ENCODE measurements at places on chromosomes 3 and 15.

GRCh38 chr3:53158765-53159155 lies 2.2 kb upstream of the PRKCD start:
- no peak for DNase-seq

- DNase-seq = no peak
These were observed 219.8 kb upstream of the TOPAZ1 start for GRCh38 chr3:44021651-44022594.

DNA sequence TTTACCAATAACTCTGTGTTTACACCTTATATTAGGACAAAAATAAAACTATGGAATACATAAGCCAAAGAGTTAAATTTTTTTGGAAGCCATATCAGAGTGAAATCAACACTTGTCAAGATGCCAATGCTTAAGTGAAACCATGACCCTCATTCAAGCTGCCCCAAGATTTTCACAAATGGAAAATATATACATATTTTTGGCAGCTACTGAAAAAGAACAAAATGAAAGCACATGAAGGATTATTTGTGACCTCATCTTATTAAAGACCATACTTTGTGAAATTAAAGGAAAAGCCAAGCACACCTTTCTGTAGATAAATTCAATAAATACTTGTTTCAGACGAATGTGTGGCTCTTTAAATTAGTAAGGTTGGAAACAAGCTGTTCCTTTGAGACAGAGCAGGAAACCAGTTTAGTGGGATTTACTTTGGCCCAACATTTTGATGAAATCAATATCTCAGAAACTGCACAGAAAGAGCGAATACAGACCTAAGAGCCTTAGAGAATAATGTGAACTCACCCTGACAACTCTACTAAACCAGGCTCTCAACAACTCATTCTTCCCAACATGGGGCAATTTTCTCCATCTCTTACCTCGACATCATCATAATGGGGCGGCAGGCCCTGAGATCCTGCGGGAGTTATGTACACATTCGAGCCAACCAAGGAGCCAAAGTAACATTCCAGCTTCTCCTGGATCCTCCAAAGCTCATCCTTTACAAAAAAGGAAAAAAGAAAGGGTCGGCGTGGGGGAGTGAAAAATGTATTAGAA lies 11.1 kb downstream of the RIOX2 start:
- no peak for DNase-seq

DNA sequence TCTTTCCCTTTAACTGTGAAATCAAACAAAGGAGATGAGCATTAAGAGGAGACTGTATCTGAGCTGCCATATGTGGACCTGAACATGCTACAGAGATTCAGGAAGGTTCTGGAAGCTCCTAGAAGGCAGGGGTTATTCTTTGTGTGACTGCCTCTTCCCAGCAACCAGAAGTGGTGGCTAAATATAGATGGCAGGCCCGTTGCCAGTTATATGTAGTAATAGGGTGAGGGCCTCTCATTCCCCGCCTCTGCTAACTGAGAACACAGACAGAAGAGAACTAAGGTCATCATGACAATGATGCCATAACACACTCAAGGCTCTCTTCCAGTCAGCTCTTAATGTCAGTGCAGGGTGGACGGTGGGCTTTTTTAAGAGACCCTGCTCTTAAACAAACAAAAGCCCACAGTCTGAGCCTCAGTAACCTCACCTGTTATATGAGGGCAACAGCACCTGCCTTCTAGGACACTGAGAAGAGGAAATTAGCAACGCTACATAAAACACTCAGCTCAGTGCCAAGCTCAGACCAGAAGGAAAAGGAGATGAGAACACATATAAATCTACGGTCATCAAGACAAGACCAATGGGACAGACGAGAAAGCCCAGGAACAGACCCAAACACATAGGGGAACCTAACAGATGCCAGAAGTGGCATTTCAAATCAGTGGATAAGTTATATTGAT lies 22.3 kb downstream of the CFAP92 start:
- no peak for DNase-seq

GRCh38 chr15:52071570-52071969 lies 41.0 kb downstream of the BCL2L10 start:
- DNase-seq = no peak

DNA sequence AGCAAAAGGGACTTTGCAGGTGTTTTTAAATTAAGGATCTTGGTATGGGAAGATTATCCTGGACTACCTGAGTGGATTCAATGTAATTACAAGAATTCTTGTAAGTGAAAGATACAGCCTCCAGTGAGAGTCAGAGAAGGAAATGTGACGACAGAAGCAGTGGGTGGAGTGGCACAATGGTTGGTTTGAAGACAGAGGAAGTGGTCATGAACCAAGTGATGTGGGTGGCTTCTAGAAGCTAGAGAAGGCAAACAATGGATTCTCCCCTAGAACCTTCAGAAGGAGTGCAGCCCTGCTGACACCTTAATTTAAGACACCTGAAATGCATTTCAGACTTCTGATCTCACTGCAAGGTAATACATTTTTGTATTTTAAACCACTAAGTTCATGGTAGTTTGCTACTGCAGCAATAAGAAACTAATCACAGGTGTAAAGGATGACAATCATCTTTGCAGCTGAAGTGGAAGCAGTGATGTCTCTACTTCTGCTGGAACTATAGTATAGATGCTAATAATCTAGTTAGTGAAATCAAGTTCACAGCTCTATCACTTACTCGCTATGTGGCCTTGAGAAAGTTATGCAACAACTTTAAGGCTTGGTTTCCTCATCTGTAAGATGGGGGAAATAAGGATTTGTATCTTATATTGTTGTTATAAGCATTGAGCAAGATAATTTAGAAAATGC lies 403.4 kb upstream of the SUCLG2 start:
- peak; percentile 59 for DNase-seq

DNA sequence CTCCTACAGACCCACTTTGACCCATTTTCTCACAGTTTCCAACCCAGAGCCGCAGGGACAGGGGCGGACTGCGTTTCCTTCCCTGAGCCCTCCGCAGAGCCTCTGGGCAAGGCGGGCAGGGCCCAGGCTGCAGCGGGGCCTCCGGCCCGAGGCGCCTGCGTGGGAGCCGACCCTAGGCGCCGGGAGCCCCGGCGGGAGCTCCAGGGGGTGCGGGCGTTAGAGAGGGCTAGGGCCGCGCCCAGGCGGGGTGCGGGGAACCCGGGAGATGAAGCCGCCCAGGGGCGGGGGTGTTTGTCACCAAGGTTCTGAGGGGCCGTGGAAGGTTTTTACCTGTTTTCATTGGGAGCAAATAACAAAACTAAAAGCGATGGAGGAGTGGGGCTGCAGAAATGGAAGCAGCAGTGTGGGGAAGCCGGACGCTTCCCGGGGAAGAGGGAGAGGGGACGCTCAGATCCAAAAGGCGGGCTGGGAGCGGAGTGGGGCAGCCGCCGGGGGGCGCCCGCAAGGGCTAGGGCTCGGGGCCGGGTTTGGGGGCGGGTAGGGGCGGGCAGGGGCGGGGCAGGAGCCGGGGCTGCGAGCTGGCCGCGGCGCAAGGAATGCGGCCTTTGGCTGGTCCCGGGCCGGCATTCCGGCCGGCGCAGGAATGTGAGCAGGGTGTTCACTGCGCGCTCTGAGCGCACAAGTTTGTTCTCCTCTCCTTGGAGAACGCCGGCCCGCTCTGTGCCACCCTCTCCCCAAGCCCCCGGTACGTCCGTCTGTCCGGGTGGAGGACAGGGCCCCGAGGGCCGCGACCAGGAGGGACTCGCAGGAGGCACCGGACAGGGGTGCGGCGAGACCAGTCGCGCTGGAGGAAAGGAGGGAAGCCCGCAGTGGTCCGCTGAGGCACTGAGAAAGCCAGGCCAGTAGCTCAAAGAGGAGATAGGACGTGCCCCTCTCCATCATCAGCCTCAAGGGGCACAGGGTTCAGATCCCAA lies 61.1 kb downstream of the AMOTL2 start:
- no peak for DNase-seq

- DNase-seq = no peak
These were observed 13.3 kb upstream of the THUMPD3 start for GRCh38 chr3:9349321-9350117.

DNA sequence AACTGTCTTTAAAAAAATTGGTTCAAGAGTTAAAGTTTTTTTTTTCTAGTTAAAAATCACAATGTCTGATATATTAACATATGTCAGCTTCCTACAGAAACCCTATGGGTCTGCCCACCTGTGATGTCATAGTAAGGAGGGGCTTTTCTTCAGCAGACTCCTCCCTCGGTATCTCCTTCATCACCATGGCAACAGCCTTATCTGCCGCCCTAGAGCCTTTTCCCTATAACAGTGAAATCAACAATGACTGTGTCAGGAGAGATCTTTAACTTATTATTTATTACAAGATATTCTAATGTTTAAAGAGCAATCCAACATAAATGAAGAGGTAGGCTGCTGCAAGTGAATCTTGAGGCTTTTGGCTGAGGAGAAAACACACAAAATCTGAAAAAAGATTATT lies 138.7 kb downstream of the PEX5L start:
- peak; percentile 26 for DNase-seq

Measured in stimulated activated CD8-positive, alpha-beta memory T cell treated with anti-CD3 and anti-CD28 coated beads, Interleukin-4, amount 100 ng/mL, for 48 hours (primary cell).